ENCODE measurements at places on chromosomes 1 and 21.

- DNase-seq = no peak
Observed at GRCh38 chr1:22210636-22211035, 67.7 kb upstream of the WNT4 start.

DNA sequence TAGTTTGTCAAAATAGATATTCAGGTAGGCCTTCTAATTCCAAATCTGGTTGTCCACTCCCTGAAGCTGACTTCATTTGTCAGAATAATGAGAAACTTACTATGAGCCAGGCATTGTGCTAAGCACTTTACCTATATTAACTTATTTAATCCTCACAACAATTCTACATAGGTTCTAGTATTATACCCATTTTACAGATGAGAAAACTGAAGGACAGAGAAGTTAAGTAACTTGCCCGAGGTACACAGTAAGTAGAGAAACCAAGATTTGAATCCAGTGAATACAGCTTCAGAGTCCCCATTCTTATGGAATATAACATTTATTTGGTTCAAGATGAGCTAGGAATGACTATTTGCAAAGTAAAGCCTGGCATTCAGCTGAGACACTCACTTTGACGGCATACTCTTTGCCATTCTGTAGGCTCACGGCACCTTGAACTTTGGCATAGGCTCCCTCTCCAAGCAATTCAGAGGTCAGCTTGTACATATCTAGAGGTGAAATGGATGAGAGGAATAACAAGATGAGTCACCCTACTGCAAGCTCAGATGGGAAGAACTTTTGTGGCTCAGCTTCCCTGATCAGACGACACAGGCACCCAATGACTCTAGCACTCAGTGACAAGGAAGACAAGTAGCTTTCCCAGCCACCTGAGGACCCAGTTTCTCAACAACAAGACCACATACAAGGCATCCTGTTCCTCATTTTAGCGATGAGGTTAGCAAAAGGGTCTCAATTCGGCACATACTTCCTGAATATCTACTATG is 23.7 kb downstream of the MKNK1 start:
- DNase-seq = no peak

DNA sequence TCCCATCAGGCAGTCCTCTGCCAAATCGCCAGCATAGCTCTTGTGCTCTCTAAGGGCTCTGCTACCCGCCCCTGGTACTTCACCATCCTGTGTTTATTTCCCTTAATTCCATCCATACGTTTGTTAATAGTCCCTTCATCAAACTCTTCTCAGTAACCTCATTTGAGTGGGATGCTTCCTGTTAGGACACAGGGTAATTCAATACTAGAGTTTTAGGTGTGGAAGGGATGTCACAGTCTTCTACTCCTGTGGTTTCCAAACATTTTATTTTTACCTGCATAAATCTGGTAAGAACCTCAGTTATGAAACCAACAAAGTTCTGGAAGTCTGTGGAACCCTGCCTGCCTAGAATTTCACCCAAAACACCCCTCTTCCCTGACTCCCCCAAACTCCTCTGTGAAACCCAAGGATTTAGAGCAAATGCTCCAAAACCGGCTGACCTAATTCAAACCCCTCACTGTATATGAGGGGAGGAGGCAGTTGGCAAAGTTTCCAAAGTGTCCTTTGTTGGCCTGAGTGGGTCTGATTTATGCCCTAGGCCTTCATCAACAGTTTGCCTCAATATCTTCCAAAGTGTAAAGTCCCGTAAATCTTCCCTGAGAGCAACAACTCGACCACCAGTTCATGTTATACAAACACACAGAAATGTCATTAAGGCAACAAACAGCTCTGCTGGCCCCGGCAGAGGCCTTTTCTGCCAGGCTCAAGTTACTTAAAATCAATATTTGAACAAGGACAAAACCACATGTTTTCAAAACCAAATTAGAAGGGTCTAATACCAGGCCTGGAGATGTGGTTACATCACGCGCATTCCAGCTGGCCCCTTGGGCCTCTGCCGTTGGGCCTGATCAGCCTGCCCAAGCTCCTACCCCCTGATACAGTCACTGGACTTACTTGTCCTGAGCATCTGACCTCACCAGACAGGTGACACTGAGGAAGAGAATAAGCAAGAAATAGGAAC is 82.4 kb upstream of the FGGY start:
- DNase-seq = no peak

GRCh38 chr1:30515755-30516484 is 207.5 kb downstream of the MATN1 start:
- DNase-seq = no peak

GRCh38 chr21:45225041-45225740 is 62.5 kb downstream of the POFUT2 start:
- DNase-seq = no peak

- DNase-seq = no peak
Observed at GRCh38 chr1:201530741-201531531, 8.0 kb upstream of the NAV1 start.

DNA sequence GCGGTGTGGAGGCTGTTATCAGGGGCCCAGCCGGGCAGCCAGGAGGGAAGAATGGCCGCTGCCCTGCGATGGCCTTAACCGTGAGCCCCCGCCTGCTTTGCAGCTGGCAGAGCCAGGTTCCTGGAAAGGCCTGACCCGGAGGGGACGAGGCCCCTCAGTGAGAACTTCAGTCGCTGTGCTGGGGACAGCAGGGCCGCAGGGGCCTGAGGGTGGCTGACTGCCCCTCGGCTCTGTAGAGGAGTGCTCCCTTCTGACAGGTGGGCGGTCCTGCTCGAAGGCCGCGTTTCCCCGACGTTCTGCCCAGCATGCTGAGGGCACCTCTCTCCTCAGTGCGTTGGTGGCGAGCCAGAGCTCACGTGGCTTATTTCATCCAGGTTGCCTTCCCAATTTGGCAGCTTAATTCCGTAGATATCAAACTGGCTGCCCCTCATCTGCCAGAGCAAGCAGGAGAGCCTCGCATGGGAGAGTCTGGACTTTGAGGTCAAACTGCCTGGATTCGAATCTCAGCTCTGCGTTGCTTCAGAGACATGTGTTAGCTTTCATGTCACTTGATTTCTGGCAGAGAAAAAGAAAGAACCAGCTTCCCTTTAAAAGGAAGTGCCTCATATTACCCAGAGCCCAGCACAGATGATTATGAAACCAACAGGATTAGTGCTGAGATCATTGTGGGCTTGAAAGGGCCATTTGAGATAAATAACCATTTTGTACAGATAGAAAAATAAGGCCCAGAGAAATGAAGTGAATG is 239.8 kb downstream of the SDCCAG8 start:
- DNase-seq = no peak

DNA sequence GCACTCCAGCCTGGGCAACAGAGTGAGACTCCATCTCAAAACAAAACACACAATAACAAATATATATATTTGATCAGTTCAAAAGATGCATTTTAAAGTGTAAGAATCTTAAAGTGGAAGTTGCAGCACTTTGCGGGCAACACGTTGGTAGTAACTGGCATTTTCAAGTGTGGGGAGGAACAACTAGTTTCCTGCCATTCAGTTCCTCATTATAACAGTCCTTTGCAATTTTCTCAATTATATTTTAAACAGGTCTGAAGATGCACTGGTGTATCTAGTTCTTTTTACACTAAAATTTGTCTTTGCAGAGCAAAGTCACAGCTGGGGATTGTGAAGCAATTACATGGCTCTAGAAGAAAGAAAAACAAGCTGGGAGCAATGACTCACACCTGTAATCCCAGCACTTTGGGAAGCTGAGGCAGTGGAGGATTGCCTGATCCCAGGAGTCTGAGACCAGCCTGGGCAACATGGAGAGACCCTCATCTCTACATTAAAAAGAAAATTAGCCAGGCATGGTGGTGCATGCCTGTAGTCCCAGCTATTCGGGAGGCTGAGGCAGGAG is 25.3 kb downstream of the RRAGC start:
- DNase-seq = no peak

DNA sequence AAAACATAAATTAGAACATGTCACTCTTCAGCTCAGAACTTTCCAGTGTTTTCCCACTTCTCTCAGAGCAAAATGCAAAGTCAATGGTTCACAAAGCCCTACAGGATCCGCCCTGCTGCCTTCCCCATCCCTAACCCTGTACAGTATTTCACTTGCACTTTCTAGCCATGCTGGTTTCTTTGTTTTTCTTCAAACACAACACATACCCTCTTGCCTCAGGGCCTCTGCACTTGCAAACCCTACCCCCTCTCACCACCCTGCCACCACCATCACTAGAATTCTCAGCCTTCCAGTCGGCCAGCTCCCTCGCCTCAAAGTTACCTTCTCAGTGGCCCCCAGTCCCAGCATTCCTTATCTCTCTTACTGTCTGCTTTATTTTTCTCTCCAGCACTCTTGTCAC is 17.6 kb downstream of the TEX35 start:
- DNase-seq = no peak

DNA sequence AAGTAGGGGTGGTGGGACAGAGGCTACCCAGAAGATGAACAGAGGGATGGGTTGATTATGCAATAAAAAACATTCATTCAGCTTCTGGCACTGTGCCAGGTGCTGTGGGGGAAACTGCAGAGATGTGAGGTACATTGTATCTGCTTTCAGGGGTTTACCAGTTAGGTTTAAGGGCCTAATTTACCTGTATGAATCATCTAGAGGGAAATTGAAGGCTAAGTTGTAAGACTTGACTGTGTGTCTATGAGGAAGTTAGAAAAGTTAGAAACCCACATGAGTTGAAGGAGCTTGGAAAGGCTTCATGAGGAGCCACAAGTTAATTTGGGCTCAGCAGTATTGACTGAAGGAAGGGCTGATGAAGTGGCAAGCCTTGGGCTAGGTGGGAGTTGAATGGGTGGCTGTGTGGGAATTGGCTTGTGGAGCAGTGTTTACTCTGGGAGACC is 36.7 kb upstream of the APOBEC4 start:
- DNase-seq = no peak

DNA sequence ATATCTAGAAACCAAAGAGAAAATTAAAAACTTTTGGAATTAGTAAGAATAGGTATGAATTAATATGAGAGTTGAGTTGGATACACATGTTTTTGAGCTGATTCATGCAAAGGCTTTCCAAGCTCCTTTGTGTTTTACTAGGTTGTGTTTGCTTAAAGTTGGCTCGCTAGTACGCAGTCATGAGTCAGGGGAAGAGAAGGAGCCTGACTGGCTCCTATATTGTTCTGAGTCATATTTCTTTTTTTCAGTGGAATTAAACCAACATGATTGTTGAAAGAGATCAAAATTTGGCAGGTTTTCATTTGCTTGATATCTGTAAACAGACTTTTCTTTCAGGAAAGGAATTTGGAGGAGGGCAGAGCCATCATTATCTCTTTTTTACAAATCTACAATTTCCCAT is 66.7 kb downstream of the MAGI3 start:
- DNase-seq = no peak

- no peak for DNase-seq
Observed at GRCh38 chr21:27796106-27796505, 829.2 kb upstream of the ADAMTS5 start.

DNA sequence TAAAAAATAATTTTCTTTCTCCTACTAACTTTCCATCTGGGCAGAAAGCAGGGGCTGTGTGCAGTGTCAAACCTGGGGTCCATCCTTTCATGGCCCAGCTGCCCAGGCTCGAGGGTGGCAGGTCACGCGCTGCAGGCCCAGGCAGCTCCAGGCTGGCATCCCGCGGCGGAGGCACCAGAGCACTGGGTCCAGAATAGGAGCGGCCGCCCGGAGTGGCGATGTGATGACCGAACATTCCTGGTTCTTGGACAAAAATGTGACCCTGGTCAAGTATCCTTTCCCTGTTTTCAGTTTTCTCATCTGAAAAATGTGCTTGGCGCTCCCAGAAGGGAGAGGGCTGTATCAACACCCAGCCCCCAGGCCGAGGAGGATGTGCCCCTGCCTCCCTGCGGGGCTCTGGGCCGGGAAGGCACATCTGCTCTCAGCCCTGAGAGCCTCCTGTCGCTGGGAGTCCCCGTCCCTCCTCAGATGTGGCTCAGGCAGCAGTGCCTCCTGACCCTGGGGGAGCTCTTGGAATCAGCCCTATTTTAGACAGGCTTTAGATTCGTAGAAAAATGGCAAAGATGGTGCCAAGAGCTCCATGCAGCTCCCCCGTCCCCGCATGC is 29.3 kb downstream of the SLX9 start:
- no peak for DNase-seq

GRCh38 chr1:18539171-18539570 is 58.4 kb downstream of the KLHDC7A start:
- peak; percentile 10 for DNase-seq

- DNase-seq = no peak
Observed at GRCh38 chr21:36132696-36133095, 2.2 kb upstream of the CBR3 start.

- no peak for DNase-seq
Observed at GRCh38 chr21:35316933-35317332, 267.8 kb upstream of the RUNX1 start.

- DNase-seq = no peak
Observed at GRCh38 chr1:156901966-156902915, 8.7 kb downstream of the PEAR1 start.

DNA sequence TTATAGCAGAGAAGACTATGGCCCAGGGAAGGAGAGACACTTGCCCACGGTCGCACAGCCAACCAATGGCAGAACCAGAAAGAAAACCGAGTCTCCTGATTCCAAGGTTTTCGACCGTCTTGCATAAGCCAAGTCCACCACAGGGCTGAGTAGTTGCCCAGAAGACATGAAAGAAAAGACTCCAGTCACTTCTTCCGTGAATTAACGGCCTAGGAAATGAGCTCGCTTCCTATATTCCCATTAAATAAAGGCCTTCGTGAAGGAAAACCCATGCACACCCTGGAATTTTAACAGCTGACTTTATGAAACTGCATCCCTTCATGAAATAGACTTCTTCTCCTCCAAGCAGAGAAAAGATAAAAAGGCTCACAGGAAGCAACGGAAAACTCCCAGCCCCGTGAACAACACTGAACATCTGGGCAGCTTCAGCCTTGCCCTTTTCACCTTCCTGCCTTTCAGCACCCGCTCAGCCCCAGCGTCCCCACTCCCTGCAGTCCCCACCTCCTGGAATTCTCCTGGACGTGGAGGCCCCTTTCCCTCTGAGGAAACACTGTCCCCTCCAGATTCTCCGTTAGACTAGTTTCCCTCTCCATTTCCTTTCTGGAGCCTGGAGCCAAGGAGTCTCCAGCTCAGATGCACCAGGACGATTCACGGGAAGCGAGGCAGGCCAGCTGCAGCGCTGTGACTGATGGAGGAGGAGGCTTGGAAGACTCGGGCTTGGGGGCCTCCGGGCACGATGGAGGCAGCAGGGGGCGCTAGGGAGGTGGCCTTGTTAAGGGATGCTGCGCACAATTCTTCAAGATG is 2.7 kb upstream of the MYOC start:
- no peak for DNase-seq

DNA sequence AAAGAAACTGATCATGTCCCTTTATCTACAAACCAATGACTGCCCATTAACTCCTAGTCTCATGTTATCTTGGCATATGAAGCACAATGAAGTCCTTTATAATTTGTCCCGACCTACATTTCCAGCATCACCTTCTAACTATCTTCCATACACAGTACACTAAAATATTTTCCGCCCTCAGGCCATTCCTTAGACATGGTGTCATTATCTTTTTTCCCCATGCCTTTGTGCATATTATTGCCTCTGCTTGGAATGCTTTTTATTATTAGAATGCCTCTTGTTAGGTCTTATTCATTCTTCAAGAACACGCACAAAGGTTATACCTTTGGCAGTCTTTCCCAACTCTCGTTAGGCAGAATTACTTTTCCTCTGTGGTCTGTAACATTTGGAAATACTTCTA is 39.6 kb downstream of the ATG4C start:
- no peak for DNase-seq

- no peak for DNase-seq
Observed at GRCh38 chr1:205344066-205344928, 12.4 kb downstream of the KLHDC8A start.

- no peak for DNase-seq
Observed at GRCh38 chr1:35062518-35063196, 16.5 kb upstream of the ZMYM1 start.

GRCh38 chr1:157033357-157033876 is 12.1 kb downstream of the ARHGEF11 start:
- DNase-seq = no peak

All from NCI-H1436 treated with DMSO at 0.1 percent for 48 hours (cell line).